ENCODE measurements at places on chromosomes 4 and X.
A peak's percentile ranks its signal among the peaks of the same experiment; 100 is the strongest.

DNA sequence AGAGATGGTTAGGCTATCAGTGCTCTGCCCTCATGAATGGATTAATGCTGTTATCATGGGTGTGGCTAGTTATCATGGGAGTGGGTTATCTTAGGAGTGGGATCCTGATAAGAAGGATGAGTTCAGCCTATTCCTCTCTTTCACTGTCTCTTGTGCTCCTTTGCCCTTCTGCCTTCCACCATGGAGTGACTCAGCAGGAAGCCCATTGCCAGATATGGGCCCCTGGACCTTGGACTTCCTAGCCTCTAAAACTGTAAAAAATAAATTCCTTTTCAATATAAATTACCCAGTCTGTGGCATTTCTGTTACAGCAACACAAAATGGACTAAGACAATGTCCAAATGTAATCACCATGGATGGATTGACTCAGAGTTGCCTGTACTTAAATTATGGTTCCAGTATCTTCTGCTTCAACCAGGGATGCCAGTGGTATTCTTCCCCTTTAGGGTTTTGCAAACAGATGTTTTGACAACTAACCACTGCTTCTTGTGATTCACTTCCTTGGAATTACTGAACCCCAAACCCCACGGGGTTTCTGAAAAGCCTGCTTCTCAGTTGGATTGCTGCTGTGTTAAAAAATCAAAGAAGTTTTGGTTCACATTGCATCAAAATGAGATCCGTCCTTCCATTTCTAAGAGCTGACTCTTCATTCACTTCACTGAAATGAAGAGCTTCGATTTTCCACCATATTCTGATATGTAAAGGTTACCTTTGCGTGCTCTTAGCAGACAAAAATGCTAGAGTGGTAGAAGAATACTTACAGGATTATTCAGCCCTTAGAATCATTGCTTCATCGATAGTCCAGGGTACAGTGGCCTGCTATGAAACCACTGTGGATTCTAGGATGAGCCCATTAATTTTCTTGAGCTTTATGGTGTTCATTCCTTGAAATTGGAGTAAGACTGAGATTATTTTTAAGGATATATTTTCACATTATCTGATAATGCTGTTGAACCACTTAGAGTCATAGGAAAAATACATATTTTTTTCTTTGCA lies 107.7 kb downstream of the FRMPD4 start:
- no peak for DNase-seq

GRCh38 chr4:58738375-58738774 lies 1628.2 kb upstream of the IGFBP7 start:
- DNase-seq = no peak

GRCh38 chr4:107034091-107034995 lies 1.8 kb downstream of the DKK2 start:
- peak; percentile 7 for DNase-seq

- DNase-seq = no peak
Measured at GRCh38 chr4:6504900-6505496, 32.6 kb upstream of the PPP2R2C start.

- no peak for DNase-seq
Measured at GRCh38 chr4:47646372-47646771, 161.3 kb downstream of the ATP10D start.

- DNase-seq = peak; percentile 51
Measured at GRCh38 chr4:153679486-153679885, 4.6 kb upstream of the TLR2 start.

DNA sequence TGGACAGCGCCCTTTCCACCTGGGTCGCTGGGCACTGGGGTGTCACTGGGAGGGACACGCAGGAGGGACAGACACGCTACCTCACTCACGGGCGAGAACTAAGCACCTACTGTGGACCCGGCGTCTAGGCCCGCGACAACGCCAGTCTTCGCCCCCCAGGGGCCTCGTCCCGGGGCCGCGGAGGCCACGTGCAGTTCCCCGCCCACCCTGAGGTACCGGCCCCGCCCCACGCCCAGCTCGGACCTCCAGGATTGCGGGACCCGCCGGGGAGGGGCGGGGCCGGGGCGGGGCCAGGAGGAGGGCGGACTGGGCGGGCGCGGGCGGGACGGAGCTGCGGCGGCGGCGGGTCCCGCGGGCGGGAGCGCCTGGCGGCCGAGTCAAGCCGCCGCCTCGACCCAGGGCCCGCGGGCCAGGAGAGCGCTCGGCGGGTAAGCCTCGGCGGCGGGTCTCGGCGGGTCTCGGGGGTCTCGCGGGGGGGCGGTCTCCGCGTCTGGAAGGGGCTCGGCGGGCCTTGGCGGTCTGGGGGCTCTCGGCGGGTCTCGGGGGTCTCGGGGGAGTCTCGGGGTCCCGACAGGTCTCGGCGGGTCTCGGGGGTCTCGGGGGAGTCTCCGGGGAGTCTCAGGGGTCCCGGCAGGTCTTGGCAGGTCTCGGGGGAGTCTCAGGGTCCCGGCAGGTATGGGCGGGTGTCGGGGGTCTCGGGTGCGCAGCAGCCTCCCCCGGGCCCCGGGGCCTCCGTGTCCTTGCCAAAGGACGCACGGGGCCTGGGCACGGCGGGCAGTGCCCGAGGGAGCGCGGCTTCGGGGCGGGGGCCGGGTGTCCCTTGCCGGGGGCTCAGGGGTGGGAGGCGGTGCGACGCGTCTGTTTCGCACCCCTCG lies at the start of gene SH3BP2:
Gene SH3BP2 (plus strand): TSS at position 375 of the 875 bp plus-strand sequence. CDS start 27,533 bp downstream, outside the sequence.
- DNase-seq = peak; percentile 86

Data from suppressor macrophage treated with lipopolysaccharide for 4 hours (primary cell).